NCI-H2171 (cell line): ENCODE measurements at places on chromosomes 11 and 22.
A peak's percentile ranks its signal among the peaks of the same experiment; 100 is the strongest.

DNA sequence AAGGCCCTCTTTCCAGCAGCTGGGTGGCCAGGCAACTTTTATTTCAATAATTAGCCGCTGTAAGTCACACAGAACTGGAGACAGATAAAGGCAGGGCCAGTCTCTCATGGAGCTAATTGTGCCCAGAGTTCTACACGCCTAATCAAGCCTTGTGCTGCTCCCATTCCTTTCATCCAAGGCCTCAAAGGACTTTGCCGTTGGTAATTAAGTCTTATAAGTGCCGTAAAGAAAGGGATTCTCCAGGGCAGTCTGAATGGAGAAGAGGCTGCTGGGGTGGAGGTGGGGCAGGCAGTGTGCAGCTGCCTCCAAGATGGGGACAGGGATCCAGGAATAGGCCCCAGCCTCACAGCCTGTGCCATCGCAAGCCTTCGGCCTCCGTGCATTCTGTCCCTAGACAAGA is 357.9 kb downstream of the TENM4 start:
- no peak for DNase-seq

DNA sequence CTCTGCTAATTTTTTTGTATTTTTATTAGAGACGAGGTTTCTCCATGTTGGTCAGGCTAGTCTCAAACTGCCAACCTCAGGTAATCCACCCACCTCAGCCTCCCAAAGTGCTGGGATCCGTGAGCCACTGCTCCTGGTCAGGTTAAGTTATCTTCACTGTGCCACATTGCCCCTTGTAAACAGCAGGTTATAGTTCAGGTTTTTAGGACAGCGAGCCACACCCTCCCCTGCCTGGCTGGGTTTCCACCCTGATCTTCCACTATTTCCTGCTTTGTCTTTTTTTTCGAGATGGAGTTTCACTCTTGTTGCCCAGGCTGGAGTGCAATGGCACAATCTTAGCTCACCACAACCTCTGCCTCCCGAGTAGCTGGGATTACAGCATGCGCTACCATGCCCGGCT is 16.1 kb downstream of the ACO2 start:
- DNase-seq, result no peak

DNA sequence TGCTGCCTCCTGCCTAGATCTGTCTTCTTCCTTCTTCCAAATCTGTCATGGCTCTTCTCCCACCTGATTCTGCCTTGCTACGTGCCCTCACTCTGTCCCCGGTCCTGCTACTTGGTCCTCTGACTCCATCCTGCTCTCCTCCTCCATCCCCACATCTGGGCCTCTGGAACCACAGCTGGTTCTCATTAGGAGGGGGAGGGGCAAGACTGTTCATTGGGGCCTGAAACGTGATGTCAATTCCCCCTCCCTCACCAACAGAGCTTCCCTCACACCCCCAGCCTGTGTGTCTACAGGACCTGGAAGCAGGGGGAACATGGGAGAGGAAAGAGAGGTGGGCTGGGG is 9.1 kb downstream of the DCHS1 start:
- DNase-seq, result no peak

DNA sequence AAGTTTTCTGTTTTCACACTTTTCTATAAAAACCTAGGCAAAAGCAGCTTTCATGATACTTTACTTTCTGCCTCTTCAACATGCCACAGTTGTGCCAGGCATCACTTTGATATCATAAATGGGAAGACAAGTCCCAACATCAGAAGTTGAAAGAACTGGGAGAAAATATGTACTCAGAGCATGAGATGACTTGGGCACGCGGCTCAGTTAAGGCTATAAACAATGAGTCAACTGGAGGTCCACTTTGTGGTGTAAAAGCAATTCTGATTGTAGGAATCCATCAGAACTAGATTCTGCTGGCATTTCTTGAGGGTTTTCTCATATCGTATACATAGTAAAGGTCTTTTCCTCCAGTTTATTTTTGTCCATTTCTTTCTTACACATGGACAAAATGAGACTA is 109.7 kb upstream of the USP47 start:
- DNase-seq, result no peak

GRCh38 chr22:24093855-24094254 is 82.8 kb downstream of the CABIN1 start:
- no peak for DNase-seq

DNA sequence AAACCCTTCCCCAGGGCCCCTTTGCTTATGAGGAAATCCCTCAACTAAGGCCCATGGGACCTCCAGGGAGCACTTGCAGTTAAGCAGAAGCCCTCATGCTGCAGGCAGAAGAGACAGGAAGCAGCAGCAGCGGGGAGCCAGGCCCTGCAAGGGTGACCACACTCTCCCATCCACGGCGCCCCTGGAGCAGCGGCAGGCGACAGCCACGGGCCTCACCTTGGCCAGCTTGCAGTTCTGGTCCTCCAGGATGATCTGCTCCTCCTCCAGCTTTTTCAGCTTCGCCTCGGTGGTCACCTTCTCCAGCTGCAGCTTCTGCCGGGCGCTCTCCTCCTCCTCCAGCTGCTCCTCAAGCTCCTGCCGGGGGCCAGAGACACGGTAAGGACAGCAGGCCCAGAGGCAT is 47.0 kb downstream of the APOL1 start:
- DNase-seq, result no peak

- no peak for DNase-seq
These were observed 932.7 kb downstream of the TBC1D22A start for GRCh38 chr22:47695176-47695575.

DNA sequence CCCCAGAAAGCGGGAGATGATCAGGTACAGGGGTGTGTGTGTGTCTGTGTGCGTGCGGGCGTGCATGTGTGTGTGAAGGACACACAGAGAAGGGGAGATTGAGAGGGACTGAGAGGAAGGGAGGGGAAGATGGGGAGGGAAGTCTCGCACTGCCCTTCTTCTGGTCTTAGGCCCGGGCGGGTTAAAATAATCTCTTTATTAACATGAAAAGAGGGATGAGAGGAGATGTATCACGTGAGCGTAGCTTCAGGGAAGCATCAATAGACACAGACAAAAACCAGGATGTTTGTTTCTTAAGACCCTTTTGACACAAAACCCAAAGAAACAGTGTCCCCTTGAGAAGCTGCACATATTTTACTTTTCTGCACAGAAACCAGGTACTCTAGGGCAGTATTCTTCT is 347.3 kb downstream of the BRD1 start:
- DNase-seq, result no peak

GRCh38 chr11:11211186-11211585 is 141.9 kb downstream of the CSNK2A3 start:
- DNase-seq, result no peak

GRCh38 chr11:80980227-80980626 is 1539.4 kb upstream of the TENM4 start:
- DNase-seq, result no peak

- DNase-seq, result no peak
These were observed 60.6 kb downstream of the MICAL2 start for GRCh38 chr11:12170984-12171383.

GRCh38 chr22:23712256-23712655 is 21.4 kb downstream of the RGL4 start:
- DNase-seq, result no peak

DNA sequence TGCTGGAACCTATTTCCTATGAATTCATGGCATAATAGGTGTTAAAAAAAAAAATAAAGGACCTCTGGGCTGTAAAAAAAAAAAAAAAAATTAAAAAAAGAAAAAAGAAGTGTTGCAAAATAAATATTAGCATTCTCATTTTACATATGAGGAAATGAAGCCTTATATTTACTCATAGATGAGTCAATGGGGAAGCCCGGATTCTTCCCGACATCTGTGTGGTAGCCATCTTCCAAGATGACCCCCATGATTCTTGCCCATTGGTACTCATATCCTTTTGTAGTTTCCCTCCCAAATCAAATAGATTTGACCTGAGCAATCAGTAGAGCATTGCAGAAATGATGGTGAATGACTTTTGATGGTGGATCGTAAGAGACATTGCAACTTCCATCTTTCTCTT is 3.0 kb upstream of the SWAP70 start:
- no peak for DNase-seq

DNA sequence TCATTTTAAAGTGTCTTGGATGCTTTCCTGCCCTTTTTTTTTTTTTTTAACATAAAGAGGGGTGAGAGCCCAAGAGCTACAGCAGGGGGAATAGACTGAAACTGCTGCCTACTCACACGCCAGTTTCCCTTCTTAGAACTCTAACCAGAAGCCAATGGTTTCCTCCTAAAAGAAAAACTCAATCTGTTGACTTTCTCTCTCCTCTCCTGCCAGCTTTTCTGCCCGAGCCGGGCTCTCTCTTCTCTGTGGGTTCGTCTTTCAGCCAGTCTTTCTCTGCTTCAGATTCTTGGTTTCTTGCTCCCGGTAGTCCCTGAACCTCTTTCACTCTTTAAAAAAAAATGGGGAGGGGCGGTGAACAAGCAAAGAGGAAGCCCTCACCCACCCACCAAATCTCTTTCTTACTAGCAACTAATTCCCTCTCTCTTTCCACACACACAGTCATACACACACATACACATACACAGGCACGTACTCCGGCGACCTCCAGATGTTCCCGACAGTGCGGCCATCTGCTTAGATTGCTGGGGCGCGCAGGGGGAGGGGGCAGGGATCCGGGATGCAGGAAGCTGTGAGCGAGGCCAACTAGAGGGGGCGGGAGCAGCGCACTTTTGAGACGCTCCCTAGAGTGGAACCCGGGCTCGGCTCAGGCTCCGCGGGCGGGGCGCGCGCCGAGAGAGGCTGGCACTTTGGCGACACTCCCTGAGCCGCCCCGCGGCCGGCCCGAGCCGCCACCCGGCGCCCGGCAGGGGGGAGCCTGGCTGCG is 444 bp upstream of the TSKU start:
- DNase-seq, result peak; percentile 81

GRCh38 chr11:37770145-37770544 is 1172.1 kb upstream of the RAG2 start:
- no peak for DNase-seq

GRCh38 chr11:267491-267994 is 10.7 kb upstream of the NLRP6 start:
- no peak for DNase-seq

- DNase-seq, result no peak
These were observed 32.6 kb upstream of the APLP2 start for GRCh38 chr11:130037058-130037457.

DNA sequence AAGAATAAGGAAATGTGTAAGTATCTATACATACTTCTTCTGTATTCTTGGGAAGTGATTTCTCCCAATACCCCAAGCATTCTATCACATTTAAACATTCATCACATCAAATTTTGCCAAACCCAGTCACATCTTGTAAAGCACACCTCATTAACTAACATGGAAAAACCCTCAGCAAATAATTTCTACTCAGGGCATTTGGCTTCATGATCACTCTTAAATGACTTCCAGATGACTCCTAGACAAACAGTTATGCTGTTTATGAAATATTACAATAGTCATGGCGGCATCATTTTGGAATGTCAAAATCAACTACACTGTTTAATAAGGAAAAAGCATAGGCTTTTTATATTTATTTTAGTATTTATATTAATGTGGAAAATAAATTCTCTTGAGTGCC is 47.3 kb upstream of the CCDC34 start:
- no peak for DNase-seq

- no peak for DNase-seq
These were observed 12.1 kb upstream of the RAC2 start for GRCh38 chr22:37256075-37256726.

- no peak for DNase-seq
These were observed 193.5 kb downstream of the NAV2 start for GRCh38 chr11:19906126-19906525.

DNA sequence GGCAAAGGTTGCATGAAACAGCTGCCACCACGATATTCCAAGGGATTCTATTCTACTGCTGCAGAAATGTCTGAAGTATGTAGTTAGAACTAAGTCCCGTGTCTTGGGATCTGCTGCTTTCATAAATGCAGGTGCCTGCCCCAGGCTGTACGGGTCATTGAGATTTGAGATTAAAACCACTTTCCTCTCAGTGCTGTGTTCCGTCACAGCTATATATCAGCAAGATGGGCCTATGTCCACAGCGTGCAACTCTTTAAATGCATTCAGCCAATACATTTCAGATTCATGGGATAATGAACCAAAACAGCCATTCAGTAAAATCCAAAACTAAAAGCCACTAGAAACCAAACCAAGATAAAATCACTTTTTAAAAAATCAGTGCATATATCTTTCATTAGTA is 107.3 kb upstream of the LUZP2 start:
- no peak for DNase-seq

GRCh38 chr11:14029971-14030920 is 67.7 kb downstream of the SPON1 start:
- DNase-seq, result no peak

GRCh38 chr22:31229402-31230079 is 17.4 kb downstream of the LIMK2 start:
- no peak for DNase-seq

DNA sequence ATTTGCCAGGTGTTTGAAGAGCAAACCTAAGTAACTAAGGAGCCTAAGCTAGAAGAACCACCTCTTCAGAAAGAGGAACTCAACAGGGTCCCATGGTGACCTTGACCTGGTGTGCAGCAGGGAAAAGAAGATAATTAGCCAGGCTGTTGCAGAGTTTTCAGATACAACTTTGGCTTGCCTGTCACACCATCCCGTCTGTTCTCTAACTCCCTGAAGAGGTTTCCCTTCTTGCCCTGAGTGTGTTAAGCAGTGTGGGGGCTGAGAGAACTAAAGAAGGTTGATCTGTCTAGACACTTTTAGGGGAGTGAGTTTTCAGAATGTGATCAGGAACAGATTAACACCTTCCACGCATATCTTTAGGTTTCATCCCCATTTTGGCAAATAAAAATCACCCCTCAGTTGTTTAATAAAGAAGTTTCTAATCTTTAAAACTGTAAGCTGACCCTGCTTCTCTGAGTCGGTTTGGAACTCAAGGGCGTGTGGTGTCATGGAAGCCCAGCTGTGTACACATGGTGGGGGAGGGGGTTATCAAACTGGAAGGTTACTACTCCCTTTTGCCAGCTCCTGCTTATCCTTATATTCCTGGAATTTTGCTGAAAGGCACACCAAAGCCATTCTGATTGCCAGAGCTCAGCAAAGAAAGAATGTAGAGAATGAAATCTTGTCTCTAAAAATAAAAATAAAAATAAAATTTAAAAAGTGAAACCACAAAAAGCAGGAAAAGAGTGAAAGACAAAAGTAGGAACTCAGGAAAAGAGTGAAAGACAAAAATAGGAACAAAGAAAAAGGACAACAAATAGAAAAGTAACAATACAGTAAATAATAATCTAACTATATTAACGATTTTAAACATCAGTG is 70.2 kb downstream of the DBX1 start:
- DNase-seq, result no peak

DNA sequence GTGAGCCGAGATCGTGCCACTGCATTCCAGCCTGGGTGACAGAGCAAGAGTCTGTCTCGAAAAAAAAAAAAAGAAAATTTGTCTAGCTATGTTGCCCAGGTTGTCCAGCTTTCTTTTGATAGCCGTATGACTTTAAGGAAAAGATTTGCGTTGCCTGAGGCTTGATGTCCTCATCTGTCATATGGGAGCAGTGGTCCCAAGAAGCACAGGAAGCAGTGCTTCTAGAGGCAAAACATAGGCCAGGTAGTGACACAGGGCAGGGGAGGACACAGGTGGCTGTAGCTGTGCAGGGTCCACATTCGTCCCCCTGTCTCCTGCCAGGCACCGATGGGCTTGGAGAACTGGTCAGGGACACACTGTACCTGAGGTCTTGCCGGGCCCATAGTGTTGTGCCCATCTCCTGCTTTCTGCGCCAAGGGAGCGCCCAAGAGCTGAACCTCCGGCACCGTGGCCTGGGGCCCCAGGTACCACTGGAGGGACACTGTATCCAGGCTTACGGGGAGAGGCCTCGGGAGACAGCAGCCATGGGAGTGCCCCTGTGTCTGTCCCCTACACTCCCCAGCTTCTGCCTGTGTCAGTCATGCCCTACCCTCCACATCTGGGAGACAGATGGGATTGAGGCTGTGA is 1.4 kb downstream of the LRRC74B start:
- no peak for DNase-seq
